ENCODE measurements at places on chromosomes 11 and 22.

GRCh38 chr11:1892116-1892515, 421 bp upstream of the PRR33 start:
- DNase-seq, result no peak

GRCh38 chr22:38775656-38776055, 18.3 kb downstream of the DNAL4 start:
- no peak for DNase-seq

DNA sequence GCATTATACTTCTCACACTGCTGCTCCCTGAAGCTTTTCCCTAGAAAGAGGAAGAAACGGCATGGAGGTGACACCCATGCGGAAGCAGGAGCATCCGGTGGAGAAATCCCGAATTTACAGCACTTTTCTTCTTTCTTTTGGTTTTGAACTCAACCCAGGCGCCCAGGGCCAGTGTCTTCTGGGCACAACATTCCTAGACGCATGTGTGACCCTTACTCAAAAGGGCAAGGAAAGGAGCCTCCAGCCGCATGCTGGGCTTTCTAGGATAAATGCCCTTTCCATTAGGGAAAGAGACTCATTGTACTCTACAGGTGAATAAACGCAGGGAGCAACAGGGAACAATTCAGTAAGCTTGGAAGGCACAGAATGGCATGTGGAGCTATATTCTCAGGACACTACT, 19.5 kb downstream of the ADAMTS8 start:
- DNase-seq, result no peak

- DNase-seq, result no peak
These were observed 159.6 kb downstream of the TBC1D22A start for GRCh38 chr22:46922037-46922436.

DNA sequence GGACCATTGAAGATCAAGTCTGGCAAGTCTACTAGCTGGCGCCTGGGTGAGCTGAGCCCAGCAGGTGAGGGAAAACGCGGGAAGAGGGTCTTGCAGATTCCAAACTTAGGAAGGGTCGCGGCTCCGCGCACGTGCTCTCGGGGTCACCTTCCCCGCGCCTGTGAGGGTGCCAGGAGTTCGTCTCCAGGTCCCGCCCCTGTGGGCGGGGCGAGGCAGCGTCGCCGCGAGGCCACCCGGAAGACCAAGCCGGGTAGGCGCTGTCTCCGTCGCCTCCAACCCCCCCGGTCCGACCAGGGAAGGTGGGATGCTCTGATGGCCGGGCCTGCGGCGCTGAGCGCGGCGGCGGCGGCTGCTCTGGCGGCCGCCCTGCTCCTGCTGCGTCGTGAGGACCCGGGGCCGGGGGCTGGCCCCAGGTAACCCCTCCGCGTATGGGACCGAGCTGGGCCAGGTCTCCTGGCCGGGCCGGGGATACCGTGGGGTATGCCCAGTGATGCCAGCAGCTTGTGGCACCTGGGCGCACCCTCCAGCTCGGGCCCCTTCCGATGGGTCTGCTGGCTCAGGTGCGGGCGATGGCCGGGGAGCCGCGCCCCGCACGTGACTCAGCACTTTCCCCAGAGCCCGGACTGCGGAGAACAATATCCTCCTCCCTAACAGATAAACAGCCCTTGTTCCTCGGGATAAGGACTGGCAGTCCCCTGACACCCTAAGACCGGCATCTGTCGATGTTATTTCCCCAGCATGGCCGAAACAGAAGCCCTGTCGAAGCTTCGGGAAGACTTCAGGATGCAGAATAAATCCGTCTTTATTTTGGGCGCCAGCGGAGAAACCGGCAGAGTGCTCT, at the start of gene HTATIP2:
TSS of gene HTATIP2 (plus strand) at position 215 of the 841 bp plus-strand sequence. CDS start at position 739, 524 bp downstream.
- DNase-seq, result peak; percentile 24

- DNase-seq, result no peak
These were observed 652.1 kb upstream of the CHORDC1 start for GRCh38 chr11:90874986-90875385.

DNA sequence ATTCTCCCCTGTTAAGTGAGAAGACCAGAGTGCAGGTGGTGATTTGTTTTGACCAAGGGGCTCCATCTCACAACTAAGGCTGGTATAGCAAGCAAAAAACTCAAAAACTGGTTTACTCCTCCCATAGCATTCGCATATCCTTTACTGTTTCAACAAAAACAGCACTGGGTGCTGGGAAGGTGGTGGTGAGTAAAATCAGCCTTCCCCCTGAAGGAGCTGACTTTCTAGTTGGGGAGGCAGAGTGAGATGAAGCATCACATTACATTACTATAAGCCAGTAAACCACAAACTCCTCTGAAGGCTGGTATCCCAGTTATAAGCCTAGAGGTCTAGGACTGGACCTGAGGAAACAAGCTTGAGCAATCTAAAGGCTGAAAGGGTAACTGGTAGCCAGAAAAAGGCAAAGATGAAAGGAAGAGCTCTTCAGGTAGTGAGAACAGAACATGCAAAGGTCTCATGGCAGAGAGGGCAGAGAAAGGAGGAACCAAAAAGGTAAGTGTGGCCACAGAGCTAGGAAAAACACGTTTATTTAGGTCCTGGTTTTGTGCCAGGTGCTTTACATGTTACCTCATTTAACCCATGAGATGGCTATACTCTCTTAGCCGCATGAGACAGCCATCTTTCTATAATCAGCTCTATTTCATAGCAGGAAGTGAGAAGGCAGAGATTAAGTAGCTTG, 22.3 kb downstream of the TMEM123 start:
- peak; percentile 38 for DNase-seq

- DNase-seq, result no peak
These were observed 21.4 kb downstream of the CREB3L1 start for GRCh38 chr11:46298699-46299433.

DNA sequence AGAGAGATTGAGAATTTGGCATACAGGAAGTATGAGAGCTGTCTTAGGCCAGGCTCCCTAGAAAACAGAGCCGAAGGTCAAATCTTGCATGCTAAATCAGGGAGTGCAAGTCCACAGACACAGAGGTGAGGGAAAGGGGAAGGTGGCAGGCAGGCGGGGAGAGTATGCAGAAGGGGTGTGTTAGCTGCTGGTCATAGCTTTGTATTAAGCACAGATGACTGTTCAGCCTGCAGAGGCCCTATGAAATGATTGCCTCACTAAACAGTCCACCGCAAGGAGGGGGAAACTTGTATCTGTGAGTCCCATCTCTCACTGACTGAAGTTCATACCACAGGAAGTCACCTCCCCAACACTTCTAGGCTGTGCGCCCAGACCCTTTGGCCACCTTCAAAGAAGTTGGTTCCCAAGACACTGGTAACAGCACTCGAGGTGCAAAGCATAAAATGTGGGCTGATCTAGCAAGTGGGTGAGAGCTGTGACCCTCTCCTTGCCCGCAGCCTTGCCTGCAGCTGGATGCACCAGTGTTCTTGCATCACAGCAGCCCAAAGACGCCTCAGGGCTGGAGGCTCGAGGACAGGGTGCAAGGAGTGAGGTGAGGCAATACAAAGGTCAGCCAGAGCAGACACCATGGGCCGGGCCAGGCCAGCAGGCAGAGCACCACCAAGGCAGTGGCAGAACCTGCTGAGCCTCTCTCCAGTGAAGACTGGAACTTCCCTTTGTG, 115.3 kb upstream of the TBCEL start:
- no peak for DNase-seq
